ENCODE measurements at places on chromosomes 13 and 19. TPM values are rescaled to one million over a fixed set of nuclear protein-coding genes. Genes with fewer than 3 reads are reported as not detected.

DNA sequence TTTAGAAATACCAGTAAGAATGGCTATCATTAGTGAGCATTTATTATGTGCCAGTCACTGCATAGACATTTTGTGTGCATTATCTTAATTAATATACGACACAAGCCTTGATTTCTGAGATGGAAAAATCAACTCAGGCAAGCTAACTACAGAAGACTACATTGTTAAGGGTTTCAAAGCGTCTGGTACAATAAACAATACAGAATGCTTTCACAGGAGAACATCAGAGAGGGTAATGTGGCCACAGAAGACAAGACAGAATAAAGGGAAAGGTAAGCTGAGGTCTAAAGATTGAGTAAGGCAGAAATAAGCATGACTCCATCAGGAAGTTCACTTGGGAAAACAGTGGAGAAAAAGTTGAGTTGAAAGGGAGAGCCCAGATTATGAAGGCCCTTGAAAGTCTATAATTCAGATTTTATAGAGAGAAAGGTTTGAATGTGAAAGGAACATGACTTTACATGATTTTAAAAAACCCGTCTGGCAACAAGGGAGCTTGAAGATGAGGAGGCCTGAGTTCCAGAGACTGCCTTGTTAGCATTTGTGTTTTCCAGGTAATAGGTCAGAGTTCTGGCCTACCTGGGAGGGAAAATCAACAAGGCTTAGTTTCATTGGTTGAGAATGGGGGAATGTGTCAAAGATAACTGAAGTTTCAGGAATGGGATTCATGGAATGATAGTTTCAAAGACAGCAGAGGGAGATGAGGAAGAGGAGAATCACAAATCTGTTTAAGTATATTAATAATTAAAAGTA lies 1.8 kb upstream of the MBNL2 start:
- H3K27ac ChIP-seq, result no peak overlapping the region
- H3K27me3 ChIP-seq, result no peaks in the 10 kb centered on the region
- no peak for DNase-seq
- no peak overlapping the region for H3K4me3 ChIP-seq

GRCh38 chr13:45051315-45051714 lies 62.0 kb downstream of the GPALPP1 start:
- H3K4me1 ChIP-seq, result peaks cover 28% of the 10 kb centered on the region
- H3K27ac ChIP-seq, result no peak overlapping the region
- no peak overlapping the region for H3K4me3 ChIP-seq

The CD79A gene
- 2.9 TPM for total RNA-seq

The CALR gene
- total RNA-seq, result 933 TPM

Measured in activated T-helper 1 cell treated with anti-CD3 and anti-CD28 coated beads, Interleukin-12 subunit alpha, Interleukin-12 subunit beta, Interleukin-2, Interleukin-4 antibody, amounts not matched to agents 30 ng/mL and 10 ng/mL and 1 ng/mL, durations not matched to agents 14 hours and 24 hours and 36 hours (primary cell).